ENCODE measurements at places on chromosomes 5 and 9.

- peak; percentile 27 for DNase-seq
These were observed 3.5 kb downstream of the PHF19 start for GRCh38 chr9:120873512-120873911.

- no peak for DNase-seq
These were observed 224.3 kb downstream of the NR3C1 start for GRCh38 chr5:143179126-143179740.

- no peak for DNase-seq
These were observed 13.6 kb downstream of the FAT2 start for GRCh38 chr5:151577566-151577965.

DNA sequence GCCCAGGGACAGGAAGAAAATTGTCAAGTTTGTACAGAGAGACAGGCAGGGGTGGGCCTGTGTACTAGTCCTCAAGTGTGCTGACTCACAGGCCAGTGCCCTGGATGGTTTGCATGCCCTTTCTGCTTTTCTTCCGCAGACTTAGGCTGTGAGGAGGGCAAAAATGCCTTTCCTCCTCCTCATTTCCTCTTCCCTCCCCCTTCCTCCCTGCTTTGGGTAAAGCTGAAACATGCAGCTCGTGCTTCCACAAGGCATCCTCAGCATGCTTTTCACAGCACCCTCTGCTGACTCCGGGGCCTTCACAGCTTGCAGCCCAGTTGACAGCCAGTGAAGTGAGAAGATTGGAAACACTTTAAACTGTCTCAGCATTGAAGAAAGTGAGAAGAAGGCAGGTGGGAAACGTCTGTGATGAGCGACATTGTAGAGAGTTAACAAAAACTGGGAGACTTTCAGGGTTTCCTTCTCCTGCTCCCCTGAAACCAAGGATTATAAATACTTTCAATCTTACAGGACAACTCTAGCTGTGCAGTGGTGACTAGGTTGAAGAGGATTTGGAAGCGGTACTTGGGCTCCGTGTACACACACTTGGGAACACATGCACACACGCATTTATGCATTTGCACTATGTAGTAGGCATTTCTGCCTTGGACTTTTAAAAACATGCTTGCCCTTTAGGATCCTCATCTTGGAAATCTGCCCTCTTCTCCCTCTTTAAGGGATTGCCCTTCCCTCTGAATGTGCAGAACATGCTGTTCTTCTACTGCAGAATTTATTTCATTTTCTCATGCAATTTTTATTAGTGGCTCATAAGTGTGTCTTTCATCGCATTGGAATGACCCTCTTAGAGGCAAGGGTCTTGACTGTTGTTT lies 138.8 kb downstream of the GRIA1 start:
- DNase-seq, result no peak

- no peak for DNase-seq
These were observed 212.3 kb downstream of the ERCC6L2 start for GRCh38 chr9:96087669-96088299.

DNA sequence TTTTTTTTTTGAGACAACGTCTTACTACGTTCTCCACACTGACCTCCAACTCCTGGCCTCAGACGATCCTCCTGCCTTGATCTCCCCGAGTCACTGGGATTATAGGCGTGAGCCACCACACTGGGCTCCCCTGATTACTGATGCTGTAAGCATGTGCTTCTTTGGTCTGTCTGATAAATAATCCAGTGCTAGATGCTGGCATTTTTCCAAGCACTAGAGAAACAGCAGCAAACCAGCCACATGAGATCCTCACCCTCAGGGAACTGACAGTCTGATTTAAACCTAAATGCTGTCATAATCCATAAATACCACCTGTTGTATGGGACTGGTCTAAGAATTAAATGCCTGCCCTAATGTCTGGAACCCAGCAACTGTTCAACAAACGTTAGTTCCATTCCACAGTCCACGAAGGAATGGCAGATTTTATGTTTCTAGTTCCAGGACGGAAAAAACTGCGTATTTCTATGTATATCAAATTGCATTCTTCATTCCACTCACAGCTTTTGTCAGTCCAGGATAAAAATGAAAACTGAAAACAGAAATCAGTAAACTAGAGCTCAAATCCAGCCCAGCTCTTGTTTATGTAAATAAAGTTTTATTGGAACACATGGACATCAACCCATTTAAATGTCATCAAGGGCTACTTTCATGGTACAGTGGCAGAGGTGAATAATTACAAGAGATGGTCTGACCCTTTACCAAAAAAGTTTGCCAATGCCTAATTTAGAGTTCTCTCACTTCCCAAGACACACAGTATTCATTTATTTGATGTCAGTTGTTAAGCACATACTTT lies 20.1 kb downstream of the SLC35D2 start:
- no peak for DNase-seq

- no peak for DNase-seq
These were observed 11.1 kb upstream of the GLT6D1 start for GRCh38 chr9:135650408-135650807.
